ENCODE measurements at places on chromosomes 12 and 14. TPM values are rescaled to one million over a fixed set of nuclear protein-coding genes. Genes with fewer than 3 reads are reported as not detected.

KIF26A gene
- 2.0 TPM for total RNA-seq

PMCH gene
- total RNA-seq, result not detected

CMA1 gene
- not detected for total RNA-seq

DMAC2L gene
- 4.8 TPM for total RNA-seq

FGF23 gene
- total RNA-seq, result not detected

FOXN4 gene
- total RNA-seq, result not detected

TMEM117 gene
- 6.2 TPM for total RNA-seq

RAD51AP1 gene
- total RNA-seq, result 4.1 TPM

IL22 gene
- total RNA-seq, result not detected

AKAP6 gene
- total RNA-seq, result 10.9 TPM

CRIP1 gene
- 3.0 TPM for total RNA-seq

TMPRSS12 gene
- not detected for total RNA-seq

VRTN gene
- not detected for total RNA-seq
